ENCODE measurements at places on chromosomes 16 and 17. TPM values are rescaled to one million over a fixed set of nuclear protein-coding genes. Genes with fewer than 3 reads are reported as not detected.

Gene GAS2L2
- total RNA-seq: not detected

Gene TSPAN10
- 0.17 TPM for total RNA-seq

Gene USP32
- 37.2 TPM for total RNA-seq

GRCh38 chr16:79599837-79600637, 500 bp downstream of the MAF start:
- no peak for DNase-seq

- DNase-seq: no peak
Measured at GRCh38 chr17:45129940-45130680, 2.2 kb downstream of the PLCD3 start.

- DNase-seq: peak; percentile 89
Measured at GRCh38 chr17:19317359-19318095, 45.0 kb downstream of the B9D1 start.

DNA sequence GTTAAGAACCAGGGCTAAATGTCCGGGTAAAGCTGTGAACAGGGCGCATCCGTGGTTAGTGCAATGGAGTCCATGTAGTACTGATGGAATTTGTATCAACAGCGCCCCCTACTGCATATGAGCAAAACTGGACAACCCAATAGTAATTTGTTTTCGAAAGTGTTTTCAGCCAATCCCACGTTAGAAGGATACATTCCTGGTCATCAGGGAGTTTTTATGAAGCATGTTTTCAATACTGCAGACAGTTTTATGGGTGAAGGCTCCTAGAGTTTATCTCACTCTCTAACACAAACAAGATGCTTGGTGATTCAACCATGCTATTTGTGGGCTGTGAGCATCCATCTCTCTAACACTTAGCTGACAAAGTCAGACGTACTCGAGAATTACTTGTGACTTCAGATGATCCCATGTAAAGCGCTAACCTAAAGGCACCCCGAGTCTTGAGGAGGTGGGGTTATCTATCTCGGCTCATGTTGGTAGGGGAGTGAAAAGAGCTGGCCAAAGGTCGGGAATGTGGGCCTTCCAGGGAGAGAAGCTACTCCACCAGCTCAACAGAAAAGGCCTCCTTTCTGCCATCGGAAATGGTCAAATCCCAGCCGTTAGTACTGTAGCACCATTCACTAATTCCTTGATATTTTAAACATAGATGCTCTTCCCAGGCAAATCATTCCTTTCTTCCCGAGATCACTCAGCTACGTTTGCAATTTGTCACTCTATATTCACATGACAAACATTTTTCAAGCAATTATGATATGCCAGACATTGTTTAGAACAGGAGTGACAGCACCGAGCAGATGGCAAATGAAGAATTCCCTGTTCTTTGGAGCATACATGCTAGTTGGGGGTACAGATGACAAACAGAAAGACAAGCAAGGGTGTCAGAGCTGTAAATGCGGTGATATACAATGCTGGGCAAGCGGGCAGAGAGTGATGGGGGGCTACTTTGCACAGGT, 46.9 kb upstream of the HNF1B start:
- DNase-seq: peak; percentile 71

- no peak for DNase-seq
Measured at GRCh38 chr17:48261297-48261880, 153.8 kb downstream of the SNX11 start.

GRCh38 chr16:61564716-61565115, 471.5 kb downstream of the CDH8 start:
- no peak for DNase-seq

DNA sequence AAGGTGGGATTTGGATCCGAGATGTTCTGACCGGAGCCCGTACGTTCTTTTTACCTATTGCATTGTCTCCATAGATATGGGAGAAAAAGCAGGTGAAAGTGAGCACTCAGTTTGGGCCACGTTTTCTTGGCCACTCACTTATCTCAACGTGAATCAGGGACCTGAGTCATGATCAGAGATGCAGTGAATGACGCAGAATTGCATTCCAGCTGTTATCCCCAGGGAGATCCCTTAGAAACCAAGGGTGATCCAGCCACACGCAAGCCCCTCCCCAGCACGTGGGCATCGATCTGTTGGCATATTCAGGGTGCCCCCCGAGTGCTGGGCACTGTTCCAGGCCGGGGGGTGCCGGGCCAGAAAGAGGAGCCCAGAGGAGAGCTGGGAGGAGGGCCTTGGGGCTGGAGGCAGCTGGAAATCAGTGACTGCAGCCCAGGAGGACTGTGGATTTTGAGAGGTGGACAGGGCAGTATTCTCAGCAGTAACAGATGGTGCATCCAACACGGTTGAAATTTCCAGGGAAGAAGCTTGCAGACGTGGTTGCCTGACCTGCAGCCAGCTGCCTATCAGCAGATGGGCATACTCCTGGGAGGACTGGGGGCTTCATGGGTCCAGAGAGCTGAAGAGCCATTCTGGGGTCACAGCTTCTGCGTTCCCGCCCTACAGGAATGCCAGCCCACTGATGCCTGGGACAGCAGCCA, 87.2 kb upstream of the CACNG5 start:
- DNase-seq: no peak

DNA sequence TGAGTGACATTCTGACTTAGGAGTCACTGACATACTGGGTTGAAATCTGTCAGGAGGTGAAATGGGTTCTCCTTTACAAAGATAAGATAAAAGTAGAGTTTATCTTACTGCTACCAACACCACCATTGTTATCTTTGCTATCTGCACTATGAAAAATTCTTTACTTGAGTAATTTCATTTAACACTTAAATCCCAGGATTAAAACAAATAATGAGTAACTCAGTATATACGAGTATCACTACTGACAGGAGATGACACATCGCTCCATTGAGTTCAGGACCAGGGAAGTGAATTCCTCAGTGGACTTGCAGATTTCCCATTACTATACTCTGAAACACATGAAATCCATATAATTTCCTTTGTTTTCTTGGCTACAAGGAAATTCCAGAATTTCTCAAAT, 242.1 kb upstream of the NLRP1 start:
- DNase-seq: no peak

- no peak for DNase-seq
Measured at GRCh38 chr16:57025941-57026777, 36.8 kb downstream of the NLRC5 start.

DNA sequence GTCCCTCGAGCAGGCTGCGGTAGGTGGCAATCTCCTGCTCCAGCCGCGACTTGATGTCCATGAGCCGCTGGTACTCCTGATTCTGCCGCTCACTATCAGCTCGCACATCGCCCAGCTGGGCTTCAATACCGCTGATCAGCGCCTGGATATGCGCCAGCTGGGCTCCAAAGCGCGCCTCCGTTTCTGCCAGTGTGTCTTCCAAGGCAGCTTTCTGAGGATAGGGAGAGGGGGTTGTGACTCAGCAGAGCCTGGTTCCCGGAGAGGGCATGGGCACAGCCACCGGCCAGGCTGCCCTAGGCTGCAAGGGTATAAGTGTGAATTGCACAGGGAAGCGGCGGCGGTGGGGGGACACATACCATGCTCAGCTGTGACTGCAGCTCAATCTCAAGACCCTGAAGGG, 4.3 kb downstream of the KRT19 start:
- no peak for DNase-seq

DNA sequence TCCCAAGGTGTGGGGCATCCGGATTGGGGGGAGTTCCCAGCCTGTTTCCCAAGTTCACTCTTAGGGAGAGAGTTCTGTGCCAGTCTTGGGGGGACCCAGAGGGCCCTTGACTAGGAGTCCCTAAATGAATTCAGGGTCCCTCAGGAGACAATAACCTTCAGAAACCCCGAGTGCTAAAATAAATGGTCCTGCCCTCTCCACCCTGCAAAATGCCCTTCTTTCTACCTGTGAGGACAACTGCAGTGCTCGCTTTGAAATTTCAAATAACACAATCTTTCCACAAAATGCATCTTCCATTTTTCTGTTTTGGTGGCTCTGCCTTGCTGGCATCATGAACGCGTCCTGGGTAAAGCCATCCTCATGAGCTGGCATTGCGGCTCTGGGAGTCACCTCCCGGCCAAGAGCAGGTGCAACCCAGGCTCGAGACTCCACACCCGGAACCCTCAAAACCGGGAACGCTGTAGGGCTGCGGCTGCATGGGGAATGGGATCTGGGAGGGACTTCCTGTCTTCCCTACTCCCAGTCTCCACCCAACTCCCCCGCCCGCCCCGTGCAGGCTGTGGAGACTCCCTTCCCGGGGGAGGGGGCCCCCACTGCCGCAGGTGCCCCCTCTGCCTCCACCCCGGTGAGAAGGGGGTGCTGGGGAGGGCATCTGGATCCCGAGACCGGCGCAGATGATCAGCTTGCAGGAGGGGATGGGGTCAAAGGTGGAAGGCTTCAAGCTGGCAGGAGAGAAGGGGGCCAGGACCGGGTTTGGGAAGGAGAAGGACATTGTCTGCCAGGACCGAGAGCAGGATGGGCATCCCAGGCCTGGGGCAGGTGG, at the start of gene ZNF205:
Gene ZNF205, plus strand, starts transcription at position 529 of the 823 bp plus-strand sequence. CDS start 845 bp downstream, outside the sequence.
- no peak for DNase-seq

DNA sequence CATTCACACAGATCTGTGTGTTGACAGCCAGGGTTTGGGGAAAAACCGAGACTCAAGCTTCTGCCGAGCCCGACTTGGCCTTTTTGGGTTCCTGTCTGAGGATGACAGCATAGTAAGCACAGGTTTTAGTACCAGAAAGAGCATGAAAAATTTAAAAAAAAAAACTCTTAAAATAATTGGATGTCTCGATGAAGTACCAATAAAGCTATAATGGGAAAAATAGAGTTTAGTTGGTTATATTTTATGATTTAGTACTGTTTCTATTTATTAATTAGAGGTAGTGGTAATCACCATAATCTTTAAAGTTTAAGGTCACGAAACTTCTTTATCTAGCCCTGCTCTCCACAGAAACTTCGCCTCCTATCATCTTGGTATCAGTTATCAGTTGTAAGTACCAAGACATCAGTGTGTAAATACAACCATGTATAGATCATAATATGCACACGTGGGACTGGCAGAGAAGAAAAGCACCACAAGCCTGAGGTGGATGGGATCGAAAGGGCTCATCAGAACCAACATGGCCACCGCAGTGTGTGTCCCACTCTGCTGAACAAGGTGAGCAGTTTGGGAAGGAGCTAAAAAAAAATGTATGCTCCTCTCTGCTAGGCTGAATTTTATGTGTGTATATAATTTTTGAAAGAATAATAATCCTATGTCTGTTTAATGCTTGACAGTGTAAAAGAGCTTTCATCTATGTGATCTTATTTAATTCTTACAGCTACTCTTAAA, 14.4 kb upstream of the EEF2K start:
- no peak for DNase-seq

GRCh38 chr17:75845058-75845711, 981 bp upstream of the UNC13D start:
- DNase-seq: no peak

All from kidney epithelial cell (primary cell).